ENCODE measurements at places on chromosomes 4 and X.

DNA sequence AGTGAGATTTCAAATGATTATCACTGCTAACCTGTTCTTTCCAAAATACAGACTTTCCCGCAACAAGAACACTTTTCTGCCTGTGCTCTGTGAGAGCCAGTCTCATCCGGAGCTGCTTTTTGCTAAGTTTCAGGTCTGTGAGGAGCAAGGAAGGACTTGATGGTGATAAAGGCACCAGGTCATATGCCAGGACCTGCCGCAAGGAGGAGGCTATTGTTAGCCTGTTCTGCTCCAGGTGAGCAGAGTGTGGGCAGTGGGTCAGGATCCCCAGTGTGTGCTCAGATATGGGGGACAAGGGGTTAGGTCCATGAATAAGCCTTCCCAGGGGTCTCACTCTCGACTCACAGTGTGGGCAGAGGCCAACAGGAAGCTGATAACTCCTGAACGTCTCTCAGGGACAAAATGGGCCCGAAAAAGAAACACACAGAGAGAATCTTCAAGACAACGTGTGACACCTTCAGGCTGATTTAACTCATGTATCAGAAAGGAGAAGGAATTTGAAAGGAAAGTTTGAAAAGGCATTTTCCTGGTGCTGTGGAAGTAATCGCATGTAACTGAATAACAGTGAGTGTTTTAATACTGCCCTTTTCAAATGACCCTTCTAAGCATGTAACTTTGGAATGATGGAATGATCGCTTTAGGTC lies 57.7 kb upstream of the PDLIM3 start:
- DNase-seq = no peak

GRCh38 chr4:77613267-77613666 lies 7.6 kb downstream of the CXCL13 start:
- no peak for DNase-seq

GRCh38 chr4:3387154-3387942 lies 54.4 kb upstream of the HGFAC start:
- DNase-seq = no peak

GRCh38 chrX:28408017-28408723 lies 179.1 kb upstream of the IL1RAPL1 start:
- DNase-seq = no peak

DNA sequence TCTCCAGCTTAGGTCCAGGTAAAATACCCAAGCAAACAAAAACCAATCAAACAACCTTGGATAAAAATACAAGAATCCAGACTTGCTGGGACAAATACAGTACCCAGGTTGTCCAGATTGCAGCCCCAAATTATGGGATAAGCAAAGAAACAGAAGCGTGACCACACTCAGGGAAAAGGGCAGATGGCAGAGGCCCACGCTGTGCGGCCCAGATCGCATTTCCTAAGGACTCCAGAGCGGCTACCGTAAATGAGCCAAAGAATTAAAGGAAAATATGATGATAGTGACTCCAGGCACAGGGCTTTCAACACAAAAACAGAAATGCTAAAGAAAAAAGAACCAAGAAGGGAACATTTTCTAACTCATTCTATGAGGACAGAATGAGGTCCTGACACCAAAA lies 50.3 kb downstream of the FGFRL1 start:
- DNase-seq = no peak

DNA sequence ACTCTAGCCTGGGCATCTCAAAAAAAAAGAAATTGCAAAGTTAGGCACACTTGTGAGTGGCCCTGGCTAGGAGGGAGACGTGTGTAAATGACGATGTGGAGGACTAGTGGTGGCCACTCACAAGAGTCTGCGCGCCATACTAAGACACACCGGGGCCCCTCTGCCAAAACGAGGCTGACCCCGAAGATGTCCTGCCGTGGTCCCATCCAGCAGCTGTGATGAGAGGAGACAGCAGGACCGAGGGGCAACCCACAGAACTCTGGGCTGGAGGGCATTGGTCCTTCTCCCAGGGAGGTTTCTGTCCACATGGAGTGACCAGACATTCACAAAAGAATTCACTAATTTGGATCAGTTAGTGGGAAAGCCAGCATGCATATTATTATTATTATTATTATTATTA lies 47.4 kb downstream of the NOP14 start:
- DNase-seq = no peak
